ENCODE measurements at places on chromosomes 16 and 17. TPM values are rescaled to one million over a fixed set of nuclear protein-coding genes. Genes with fewer than 3 reads are reported as not detected.

The KRT33B gene
- not detected for total RNA-seq

The OR1D2 gene
- total RNA-seq = not detected

The CCL7 gene
- total RNA-seq = not detected

The KCNJ12 gene
- 2.2 TPM for total RNA-seq

The CA7 gene
- not detected for total RNA-seq

The KCNH4 gene
- not detected for total RNA-seq

The HIC1 gene
- total RNA-seq = 4.7 TPM

The SCRN2 gene
- 25.7 TPM for total RNA-seq

The PRR15L gene
- 0.25 TPM for total RNA-seq

The TOP2A gene
- 0.98 TPM for total RNA-seq

The APOH gene
- 4,648 TPM for total RNA-seq

The STAC2 gene
- not detected for total RNA-seq

The KRTAP4-4 gene
- total RNA-seq = not detected

The ACBD4 gene
- 60.3 TPM for total RNA-seq

The RAC3 gene
- 4.3 TPM for total RNA-seq

The C16orf54 gene
- 0.40 TPM for total RNA-seq

The CPHXL gene
- total RNA-seq = not detected

The LGALS9 gene
- total RNA-seq = 13.8 TPM

The GUCY2D gene
- not detected for total RNA-seq

The TEX19 gene
- not detected for total RNA-seq

The ENPP7 gene
- total RNA-seq = 39.8 TPM

The KRTAP9-2 gene
- not detected for total RNA-seq

The FNDC8 gene
- total RNA-seq = not detected

The ZNF597 gene
- 0.86 TPM for total RNA-seq

The RAMP2 gene
- 4.7 TPM for total RNA-seq

The LHX1 gene
- total RNA-seq = not detected

The TMEM98 gene
- total RNA-seq = 9.3 TPM

The TMEM220 gene
- 27.0 TPM for total RNA-seq

The ZNF750 gene
- total RNA-seq = not detected

The TMEM235 gene
- total RNA-seq = not detected

The CCL1 gene
- total RNA-seq = not detected

Measured in right lobe of liver (tissue), 6 donors.